Stimulated activated CD4-positive, alpha-beta T cell treated with anti-CD3 and anti-CD28 coated beads, Interleukin-1b, Interleukin-23, amount 100 ng/mL, for 1 hour (primary cell): ENCODE measurements at places on chromosomes 1 and 21.

GRCh38 chr1:246781212-246781611, 57.0 kb downstream of the SCCPDH start:
- no peak for DNase-seq

DNA sequence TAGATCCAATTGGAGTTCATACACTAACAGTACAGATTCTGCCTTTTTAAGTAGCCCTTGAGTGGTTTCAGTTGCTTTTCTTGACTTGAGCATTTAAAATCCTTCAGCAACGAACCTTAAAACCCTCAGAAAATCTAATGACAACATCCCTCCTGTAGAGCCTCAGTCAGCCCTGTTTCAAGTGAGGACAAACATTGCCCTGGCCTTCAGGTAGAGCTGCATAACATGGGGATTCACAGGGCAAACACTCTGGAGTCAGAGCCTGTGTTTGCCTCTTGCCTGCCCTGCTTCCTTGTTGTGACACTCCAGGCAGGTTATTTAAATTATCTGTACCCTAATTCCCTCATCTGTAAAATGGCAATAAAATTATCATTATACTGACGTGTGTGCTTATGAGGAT, 96.1 kb upstream of the KCNA3 start:
- DNase-seq, result no peak

GRCh38 chr1:996851-997712, 2.8 kb downstream of the HES4 start:
- DNase-seq, result no peak

DNA sequence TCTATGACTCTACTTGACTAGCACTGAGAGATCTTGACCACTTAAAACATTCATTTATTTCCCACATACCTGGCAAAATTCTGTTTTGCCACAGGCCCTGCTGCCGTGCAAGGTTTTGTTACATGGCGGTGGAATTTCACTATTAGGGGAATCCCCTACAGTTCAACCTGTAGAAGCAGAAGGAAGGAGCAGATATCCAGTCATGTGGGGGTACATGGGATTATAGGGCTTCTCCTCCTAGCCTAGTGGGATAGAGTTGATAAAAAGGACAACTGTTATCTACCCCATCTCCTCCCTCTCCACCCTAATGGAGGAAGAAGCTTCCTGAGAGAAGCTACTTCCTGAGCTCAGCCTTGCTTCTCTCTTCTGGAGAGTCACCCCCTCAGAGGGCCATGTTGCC, 17.7 kb upstream of the PROK1 start:
- DNase-seq, result no peak

GRCh38 chr1:150066838-150067183, 765 bp upstream of the VPS45 start:
- DNase-seq, result peak; percentile 6

- DNase-seq, result no peak
Measured at GRCh38 chr1:205052690-205053089, 9.7 kb downstream of the CNTN2 start.

DNA sequence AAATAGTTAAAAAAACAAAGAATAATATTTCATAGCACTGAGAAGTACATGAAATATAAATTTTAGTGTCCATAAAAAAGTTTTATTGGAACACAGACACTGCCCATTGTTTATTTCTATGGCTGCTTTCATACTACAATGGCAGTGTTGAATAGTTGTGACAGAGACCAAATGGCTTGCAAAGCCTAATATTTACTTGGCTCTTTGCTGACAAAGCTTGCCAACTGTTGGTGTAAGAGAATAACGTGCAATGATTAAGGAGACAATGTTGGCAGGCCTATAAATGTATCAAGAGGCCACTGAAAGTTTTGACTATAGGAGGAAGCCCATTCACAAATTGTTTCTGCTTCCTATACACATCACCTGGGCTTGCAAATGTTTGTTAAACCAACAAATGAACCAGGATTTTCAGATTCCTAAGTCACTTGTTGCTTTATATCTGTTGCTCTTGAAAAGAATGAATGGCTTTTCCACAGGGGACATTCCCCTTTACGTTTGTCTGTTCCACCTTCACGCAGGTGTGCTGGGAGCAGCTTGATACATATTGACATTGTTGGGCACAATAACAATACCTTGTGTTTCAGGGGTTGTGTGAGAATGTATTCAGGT, 5.5 kb upstream of the ST6GALNAC3 start:
- DNase-seq, result no peak

DNA sequence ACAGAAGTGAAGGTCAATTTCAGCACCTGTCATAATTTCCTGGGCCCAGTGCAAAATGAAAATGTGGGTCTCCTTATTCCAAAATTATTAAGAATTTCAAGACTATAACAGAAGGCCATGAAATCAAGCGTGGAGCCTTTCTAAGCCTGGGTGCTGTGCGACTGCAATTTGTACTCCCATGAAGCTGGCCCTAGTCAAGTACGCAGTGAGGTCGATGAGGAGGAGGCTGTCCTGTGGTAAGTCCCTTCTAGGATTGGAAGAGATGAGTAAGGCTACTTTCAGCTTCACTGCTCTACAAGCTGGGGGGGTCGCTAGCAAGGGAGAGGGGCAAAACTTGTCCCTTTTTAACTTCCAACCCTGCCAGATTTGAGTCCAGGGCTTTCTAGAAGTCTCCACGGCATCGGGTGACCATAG, 410 bp upstream of the NUDC start:
- no peak for DNase-seq

GRCh38 chr1:76802094-76802493, 65.2 kb upstream of the ST6GALNAC5 start:
- DNase-seq, result no peak

GRCh38 chr1:188122646-188123045, 1293.9 kb downstream of the PLA2G4A start:
- no peak for DNase-seq

DNA sequence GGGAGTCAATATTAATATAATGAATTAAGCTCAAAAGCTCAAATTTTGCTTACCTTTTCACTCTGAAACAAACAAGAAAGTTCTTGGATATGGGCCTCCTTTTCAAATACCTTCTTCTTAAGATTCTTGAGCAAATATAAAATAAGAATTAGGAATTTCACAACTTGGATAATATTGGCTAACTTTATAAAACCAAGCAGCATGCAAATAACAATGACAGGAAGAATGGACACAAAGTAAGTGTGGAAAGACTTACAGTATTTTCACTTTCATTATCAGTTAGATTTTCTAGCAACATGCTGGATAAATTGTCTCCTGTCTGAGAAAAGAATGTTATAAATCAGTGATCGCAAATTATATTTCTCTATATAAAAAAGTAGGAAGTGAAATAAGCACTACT, 13.2 kb downstream of the ODF2L start:
- no peak for DNase-seq

DNA sequence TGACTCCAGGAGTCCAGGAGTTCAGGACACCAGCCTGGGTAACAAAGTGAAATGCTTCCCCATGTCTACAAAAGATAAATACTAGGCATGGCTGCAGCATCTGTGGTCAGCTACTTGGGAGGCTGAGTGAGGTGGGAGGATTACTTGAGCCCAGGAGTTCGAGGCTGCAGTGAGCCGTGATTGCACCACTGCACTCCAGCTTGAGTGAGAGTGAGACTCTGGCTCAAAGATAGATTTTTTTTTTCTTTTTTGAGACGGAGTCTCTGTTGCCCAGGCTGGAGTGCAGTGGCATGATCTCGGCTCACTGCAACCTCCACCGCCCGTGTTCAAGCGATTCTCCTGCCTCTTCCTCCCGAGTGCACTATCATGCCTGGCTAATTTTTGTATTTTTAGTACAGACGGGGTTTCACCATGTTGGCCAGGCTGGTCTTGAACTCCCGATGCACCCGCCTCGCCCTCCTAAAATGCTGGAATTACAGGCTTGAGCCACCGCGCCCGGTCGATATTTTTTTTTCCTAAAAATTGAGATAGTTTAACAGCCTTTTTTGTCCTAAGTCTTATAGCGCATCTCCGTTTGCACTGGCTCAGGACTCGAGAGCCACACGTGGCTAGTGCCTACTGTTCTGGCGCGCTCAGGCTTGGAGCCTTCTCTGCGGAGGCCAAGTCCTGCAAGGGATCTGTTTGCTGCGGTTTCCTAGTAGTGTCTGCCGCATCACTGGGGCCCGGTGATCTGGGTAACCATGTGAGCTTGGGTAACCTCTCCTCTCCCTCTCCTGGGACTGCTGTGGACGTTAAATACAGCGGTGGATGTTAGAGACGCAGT, 1.0 kb upstream of the MFN2 start:
- DNase-seq, result no peak

GRCh38 chr1:112722601-112723510, 7.7 kb upstream of the PPM1J start:
- no peak for DNase-seq

DNA sequence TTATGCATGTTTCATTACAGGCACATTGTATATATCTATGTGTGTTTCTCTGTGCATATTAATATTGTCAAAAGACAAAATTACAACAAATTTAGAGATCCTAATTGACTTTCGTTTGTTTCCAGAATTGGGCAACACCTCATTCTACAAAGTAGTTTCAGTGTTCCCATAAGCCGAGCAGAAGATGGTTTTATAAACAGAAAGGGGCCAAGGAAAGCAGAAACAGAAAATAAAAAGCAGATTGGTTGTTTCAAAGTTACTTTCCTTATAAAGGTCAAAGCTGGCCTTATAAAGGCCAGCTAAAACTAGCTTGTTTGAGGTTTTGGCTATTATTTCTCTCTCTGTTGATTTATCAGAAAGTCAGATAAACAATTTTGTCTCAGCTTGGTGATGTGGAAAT, 116.2 kb upstream of the FGGY start:
- no peak for DNase-seq

- no peak for DNase-seq
Measured at GRCh38 chr1:18569251-18569650, 61.4 kb upstream of the PAX7 start.

DNA sequence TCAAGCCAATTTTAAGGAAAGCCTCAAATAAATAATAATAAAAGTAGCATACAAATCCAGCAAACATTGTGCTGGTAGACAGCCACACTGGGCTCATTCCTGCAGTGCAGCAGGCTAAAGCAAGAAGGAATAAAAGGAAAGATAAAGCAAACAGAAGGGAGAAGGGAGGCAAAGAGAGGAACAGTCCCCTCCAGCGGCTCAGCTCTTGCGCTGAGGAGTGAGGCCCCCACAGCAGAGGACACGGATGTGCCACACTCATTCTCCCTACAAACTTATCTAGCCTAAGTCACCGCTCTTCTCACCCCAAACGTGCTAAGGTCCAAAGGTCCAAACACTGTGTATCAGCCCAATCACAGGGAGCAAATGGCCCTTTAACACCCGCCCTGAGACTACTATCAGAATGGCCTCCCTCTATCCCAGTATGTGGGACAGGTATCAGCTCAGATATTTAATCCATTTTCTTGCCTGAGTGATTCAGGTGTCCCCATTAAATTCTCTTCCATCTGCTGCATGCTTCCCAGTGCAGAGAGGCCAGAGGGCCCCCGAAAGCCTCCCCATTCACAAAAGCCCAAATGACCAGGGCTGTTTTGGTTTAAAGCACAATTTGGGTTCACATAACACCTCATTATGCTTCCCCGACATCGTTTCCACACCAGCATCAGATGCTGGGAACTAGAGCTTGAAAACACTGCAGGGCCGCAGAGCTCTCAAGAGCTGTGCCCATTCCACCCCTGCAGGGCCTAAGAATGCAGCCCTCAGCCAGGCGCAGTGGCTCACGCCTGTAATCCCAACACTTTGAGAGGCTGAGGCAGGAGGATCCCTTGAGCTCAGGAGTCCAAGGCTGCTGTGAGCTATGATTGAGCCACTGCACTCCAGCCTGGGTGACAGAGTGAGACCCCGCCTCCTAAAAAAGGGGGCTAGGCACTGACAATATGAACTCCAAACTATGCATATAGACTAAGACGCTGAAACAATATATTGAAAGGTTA, 17.8 kb downstream of the CAPZB start:
- no peak for DNase-seq

DNA sequence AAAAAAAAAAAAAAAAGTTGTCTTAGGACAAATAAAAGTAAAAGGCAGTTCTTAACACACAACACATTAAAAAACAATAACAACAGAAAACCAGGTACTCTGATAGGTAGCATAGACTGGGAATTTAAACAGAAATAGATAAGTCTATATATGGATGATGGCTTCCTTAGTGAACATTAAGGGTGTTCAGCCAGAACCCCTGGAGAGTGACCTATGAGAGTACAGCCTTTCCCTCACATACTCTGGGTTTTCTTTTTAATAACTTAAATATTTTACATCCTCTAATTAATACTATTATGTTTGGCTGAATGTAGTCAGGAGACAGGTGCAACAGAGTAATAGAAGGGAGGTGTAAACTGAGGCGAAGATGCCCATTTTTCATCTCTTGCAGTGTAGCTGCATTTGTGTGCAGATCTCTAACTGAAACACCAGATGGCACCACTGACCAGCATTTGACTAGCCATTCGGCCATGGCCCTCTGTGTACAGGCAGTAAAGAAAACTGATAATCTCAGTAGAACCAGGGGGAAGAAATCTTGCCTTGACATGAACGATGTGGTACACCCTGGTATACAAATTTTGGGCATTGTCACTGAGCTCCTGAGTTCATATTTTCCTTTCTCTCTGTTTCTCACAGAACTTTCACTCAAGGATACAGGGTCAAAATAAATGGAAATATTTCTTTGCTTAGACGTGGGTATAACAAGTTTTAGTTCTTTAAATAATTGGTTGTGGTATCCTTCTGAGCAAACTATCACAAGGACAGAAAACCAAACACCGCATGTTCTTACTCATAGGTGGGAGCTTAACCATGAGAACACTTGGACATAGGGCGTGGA, 7.6 kb downstream of the TTF2 start:
- no peak for DNase-seq

- DNase-seq, result no peak
Measured at GRCh38 chr1:78726686-78727085, 77.1 kb downstream of the IFI44 start.

GRCh38 chr1:223147409-223147808, 4.4 kb upstream of the TLR5 start:
- DNase-seq, result no peak

DNA sequence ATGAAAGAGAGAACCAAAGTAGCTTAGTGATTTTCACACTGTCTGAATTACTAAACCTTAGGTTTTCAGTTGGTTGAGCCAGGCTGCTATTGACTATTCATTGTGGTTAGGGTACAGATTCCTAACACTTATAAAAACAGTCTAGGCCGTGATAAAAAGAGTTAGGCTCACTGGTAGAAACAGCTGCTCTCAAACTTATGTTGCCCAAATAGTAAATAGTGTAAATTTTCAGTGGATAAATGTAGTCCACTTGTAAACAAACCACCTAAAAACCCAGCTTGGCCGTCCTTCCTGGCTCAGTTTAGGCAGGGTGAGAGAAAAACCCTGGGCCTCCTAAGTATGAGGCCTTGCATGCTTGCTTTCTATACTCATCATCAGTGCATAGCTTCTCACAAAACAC, 34.9 kb downstream of the ARID1A start:
- no peak for DNase-seq

- peak; percentile 84 for DNase-seq
Measured at GRCh38 chr1:51729156-51729823, 112.4 kb downstream of the OSBPL9 start.

DNA sequence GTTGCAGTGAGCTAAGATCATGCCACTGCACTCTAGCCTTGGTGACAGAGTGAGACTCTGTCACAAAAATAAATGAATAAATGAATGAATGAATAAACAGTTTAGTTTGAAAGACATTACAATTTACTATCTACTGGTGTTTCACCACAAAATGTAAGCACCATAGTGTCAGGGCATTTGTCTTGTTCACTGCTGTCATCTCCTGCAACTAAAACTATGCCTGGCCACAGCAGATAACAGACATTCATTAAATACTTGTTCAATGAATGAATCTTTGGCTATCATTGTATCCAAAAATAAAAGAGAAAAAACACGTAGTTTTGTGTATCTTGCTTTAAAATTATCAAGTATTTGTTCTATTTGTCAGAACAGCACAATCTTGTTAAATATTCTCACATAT, 32.5 kb downstream of the SASS6 start:
- no peak for DNase-seq

GRCh38 chr1:190464690-190465089, 13.0 kb downstream of the BRINP3 start:
- no peak for DNase-seq
